ENCODE measurements at places on chromosomes 2 and 18.

DNA sequence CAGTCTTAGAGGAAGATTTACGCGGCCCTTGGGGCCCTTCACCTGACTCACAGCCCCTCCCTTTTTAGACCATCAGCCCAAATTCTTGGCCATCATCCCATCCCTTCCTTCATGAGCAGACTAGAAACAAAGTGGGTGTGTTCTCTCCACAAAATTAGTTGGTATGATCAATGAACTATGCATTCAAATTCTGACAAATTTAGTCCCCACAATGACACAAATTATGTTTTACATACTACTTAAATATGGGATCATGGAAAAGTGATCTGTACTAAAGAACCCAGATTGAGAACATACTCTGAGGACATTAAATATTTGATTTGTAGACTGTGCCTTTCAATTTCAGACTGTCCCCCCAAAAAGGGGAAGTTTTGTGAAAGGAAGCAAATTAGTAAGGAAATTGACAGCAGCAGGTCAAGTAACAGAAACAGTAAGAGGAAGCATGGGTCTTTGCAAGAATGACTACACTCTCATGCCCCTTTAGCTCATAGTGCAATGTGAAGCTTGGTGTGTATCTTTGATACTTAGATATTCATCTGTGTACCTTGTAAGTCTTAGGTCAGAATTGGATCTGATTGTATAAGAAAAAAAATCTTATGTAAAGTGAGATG lies 2.2 kb upstream of the MAPRE2 start:
- no peak for ATAC-seq

DNA sequence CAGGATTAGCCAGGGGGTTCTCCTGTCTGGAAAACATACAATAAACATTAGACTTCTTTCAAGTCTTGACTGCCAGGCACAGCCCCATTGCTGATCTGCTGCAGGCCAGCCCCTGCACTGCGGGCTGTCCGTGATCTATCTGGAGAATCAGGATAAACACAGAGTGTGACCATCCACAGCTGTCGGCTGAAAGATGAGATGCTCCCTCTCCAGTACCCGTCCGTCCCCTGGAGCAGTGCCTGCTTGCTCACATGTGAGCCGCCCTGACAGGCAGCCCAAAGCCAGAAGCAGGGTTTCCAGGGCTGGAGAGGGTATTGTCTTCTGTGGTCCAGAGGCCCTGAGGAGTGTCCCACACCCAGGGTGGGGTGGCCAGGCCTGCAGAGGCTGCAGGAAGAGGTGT lies 46.1 kb upstream of the FOSL2 start:
- no peak for ATAC-seq

DNA sequence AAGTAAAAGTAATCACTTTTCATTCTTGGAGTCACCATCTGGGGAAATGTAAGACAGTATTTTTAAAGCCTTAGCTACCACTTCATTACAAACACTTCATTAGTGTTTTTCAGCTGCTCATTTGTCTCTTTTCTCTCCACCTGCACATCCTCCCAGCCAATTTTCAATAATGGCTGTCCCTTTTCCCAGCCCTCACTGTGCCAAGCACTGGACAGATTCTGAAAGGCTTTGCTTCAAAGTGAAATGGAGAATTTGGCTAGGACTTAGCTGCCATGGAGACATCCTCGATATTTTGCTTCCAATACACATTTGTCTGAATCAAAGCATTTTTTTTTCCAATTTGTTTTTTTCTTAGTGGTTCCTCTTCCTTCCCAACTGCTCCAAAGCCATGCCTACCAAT lies 272.4 kb upstream of the NRXN1 start:
- no peak for ATAC-seq

GRCh38 chr2:219707496-219708285 lies 80.3 kb downstream of the SLC4A3 start:
- ATAC-seq: no peak

DNA sequence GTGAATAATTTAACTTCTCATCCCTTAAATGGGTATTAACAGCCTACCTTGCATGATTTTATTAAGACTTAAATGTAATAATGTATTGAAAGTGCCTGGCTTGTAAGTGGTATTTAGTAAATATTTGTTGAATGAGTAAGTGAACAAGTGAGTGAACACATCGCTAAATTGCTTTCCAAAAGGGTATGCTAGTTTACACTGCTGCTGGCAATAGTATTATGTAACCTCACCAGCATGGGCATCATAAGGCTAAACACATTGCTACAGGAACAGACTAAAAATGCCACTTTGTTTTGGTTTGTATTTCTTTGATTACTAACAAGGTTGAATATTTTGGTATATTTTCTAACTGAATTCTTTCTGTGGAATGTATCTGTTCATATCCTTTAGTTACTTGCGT lies 9.8 kb downstream of the WDR43 start:
- ATAC-seq: no peak

All from activated T-helper 17 cell treated with anti-CD3 and anti-CD28 coated beads, Interleukin-2, amount 50 U/mL, for 72 hours (primary cell).